Left ventricle myocardium inferior (tissue), 1 donor: ENCODE measurements at places on chromosomes 1 and 21. TPM values are rescaled to one million over a fixed set of nuclear protein-coding genes. Genes with fewer than 3 reads are reported as not detected.
A peak's percentile ranks its signal among the peaks of the same experiment; 100 is the strongest.

FAAH gene
- 2.8 TPM for total RNA-seq

C1QB gene
- total RNA-seq = 96.2 TPM

DNA sequence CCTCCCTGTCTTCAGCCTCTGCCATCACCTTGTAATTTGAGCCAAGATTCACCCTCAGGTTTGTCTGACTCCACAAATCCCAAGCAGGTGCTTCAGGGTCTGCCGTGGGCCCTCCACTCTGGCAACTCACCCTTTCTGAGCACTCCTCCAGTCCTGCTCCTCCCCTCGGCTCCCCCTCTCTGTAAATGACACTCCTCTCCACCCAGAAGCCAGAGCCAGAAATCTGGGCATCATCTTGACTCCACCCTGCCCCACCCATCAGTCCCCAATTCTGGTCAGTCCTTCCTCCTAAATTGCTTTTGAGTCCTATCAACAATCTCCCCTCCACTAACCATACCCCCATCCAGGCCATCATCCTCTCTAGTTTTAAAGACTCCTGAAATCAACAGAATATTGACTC, 40.5 kb downstream of the RCSD1 start:
- H3K27me3 ChIP-seq = no peaks in the 10 kb centered on the region
- H3K27ac ChIP-seq = peak overlapping the region; percentile 83
- peaks cover 81% of the 10 kb centered on the region for H3K4me1 ChIP-seq
- DNase-seq = no peak
- H3K36me3 ChIP-seq = peaks cover 8% of the 10 kb centered on the region

GRCh38 chr1:219223496-219223895, 49.8 kb downstream of the LYPLAL1 start:
- H3K36me3 ChIP-seq = peaks cover 22% of the 10 kb centered on the region
- no peak for DNase-seq
- H3K4me1 ChIP-seq = peaks cover 5% of the 10 kb centered on the region
- no peak overlapping the region for H3K27ac ChIP-seq
- H3K4me3 ChIP-seq = no peak overlapping the region

GRCh38 chr1:222068937-222069336, 327.0 kb upstream of the DUSP10 start:
- no peak overlapping the region for H3K4me3 ChIP-seq
- H3K27me3 ChIP-seq = no peaks in the 10 kb centered on the region
- no peaks in the 10 kb centered on the region for H3K36me3 ChIP-seq
- peaks cover 17% of the 10 kb centered on the region for H3K4me1 ChIP-seq
- no peak for DNase-seq

SV2A gene
- total RNA-seq = 0.44 TPM

DNA sequence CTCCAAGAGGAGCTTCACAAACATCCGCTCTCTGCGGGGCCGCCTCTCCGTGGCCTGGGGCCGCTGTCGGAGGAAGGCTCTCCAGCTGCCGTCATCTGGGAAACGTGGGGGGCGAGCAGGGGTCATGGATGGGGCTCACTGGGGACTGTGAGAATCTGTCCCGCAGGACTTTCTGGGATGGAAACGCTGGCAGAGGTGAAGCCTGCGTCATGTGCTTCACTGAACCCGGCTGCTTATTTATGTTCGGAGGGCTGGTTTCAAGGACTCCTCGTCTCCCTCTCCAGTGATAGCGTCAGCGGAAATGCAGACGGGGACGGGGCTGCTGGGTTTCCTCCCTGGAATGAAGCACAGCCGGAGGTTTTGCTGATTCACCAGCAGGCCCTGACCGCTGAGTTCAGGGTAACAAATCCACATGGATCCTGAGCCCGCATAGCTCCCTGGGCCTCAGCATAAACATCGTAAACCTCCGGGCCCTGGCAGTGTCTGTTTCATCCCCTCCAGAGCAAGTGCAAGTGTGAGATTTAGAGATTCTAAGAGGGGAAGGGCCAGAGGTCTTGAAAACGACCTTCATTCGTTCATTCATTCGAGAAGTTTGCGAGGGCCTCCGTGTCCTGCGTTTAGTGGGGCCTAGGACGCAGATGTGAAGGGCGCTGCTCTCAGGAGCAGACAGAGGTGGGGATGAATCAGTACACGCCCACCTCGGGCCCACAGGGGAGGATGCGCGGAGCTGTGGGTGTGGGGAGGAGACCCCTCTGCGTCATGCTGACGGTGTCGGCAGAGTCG, 7.0 kb upstream of the POFUT2 start:
- peaks cover 63% of the 10 kb centered on the region for H3K4me1 ChIP-seq
- no peaks in the 10 kb centered on the region for H3K27me3 ChIP-seq
- DNase-seq = peak; percentile 89
- H3K4me3 ChIP-seq = peak overlapping the region; percentile 15
- no peaks in the 10 kb centered on the region for H3K36me3 ChIP-seq
